Activated naive CD4-positive, alpha-beta T cell treated with anti-CD3 and anti-CD28 coated beads, Interleukin-2, amount 50 U/mL, for 16 hours (primary cell): ENCODE measurements at places on chromosomes 4 and X.

GRCh38 chrX:148871422-148872160 is 371.2 kb downstream of the AFF2 start:
- no peak for DNase-seq

DNA sequence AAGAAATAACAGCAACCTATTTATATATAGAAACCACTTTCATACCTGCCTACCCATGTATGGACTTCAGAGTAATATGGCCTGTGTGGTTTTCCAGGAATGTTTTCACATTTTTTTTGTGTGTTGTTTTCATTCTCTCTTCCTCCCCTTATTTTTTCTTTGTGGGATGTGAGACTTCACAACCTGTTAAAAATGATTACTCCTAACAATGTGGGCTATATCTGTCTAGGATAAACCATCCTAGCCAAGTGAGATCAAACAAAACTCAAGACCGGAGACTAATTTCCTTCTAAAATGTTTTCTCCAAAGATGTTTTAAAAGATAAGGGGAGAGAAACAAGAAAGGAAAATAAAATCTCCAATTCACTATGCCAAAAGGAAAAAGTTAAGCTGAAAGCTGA is 106.1 kb upstream of the DIPK2B start:
- no peak for DNase-seq

- DNase-seq = no peak
Measured at GRCh38 chr4:30380404-30380998, 339.7 kb upstream of the PCDH7 start.

GRCh38 chrX:45479196-45479834 is 278.6 kb upstream of the DIPK2B start:
- DNase-seq = no peak

GRCh38 chr4:151192556-151193235 is 84.3 kb upstream of the PRSS48 start:
- DNase-seq = no peak

DNA sequence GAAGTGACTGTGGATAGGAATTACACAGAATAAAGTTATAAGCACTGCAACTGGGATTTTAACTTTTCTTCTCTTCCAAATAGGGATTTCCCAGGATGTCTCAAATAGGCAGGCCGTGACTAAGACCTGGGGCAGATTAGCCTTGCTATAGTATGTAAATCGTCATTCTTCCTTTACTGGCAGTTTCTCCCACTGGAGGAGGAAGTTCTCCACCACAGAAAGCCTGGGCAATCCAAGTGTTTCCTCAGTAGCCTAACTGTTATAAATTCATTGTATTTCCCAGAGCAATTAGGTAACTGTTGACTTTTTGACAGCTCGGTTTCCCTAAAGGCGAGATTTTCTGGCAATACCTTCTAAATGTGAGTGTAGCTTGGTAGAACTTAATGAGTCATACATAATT is at the start of gene TNIP3:
Gene TNIP3, minus strand, starts transcription at position 31 of the 400 bp plus-strand sequence. CDS start 196 bp downstream, outside the sequence.
- DNase-seq = no peak

DNA sequence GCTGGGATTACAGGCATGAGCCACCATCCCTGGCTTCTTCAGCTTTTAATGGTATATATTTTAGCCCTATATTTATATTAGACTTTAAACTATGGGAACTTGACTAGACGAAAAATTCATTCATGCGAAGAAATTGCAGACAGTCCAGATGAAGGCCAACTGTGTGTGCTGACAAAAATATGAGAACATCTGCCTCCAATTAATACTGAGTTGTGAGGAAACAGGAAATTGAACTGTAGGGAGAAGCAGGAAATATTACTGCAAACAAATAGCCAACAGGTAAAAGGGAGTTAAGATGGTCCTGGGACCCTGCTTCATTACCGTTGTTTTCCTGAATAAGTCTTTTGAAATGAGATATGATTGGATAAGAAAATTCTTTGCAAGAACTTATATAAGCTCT is 26.3 kb downstream of the MGARP start:
- no peak for DNase-seq

- DNase-seq = no peak
Measured at GRCh38 chr4:30722359-30723200, 2.4 kb downstream of the PCDH7 start.

- DNase-seq = peak; percentile 5
Measured at GRCh38 chr4:3417448-3417847, 24.3 kb upstream of the HGFAC start.

GRCh38 chrX:122641826-122642225 is 542.3 kb upstream of the GRIA3 start:
- DNase-seq = no peak

GRCh38 chr4:211033-211511 is 86.8 kb downstream of the ZNF718 start:
- no peak for DNase-seq

DNA sequence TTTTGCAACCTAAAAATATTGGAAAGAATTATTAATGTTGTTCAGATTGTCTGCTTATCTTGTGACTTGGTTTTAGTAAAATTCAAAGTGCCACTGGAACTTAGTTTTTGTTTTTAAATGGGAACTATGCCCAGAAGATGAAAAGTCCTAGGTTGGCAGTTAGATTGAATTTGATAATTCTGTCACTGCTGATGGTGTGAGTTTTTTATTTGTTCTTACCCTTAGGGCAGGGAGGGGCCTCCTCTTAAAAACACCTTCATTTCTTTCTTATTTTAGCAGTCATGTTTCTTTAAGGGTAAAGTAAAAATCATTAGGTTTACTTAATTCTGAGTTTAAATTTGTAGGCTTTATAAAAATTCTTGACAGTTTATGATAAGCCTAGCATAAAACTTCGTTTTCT is 80.6 kb downstream of the AFF1 start:
- DNase-seq = no peak
